Stimulated activated CD4-positive, alpha-beta T cell treated with anti-CD3 and anti-CD28 coated beads, TNF-alpha, amount 100 ng/mL, for 24 hours (primary cell): ENCODE measurements at places on chromosomes 13 and 19.
A peak's percentile ranks its signal among the peaks of the same experiment; 100 is the strongest.

DNA sequence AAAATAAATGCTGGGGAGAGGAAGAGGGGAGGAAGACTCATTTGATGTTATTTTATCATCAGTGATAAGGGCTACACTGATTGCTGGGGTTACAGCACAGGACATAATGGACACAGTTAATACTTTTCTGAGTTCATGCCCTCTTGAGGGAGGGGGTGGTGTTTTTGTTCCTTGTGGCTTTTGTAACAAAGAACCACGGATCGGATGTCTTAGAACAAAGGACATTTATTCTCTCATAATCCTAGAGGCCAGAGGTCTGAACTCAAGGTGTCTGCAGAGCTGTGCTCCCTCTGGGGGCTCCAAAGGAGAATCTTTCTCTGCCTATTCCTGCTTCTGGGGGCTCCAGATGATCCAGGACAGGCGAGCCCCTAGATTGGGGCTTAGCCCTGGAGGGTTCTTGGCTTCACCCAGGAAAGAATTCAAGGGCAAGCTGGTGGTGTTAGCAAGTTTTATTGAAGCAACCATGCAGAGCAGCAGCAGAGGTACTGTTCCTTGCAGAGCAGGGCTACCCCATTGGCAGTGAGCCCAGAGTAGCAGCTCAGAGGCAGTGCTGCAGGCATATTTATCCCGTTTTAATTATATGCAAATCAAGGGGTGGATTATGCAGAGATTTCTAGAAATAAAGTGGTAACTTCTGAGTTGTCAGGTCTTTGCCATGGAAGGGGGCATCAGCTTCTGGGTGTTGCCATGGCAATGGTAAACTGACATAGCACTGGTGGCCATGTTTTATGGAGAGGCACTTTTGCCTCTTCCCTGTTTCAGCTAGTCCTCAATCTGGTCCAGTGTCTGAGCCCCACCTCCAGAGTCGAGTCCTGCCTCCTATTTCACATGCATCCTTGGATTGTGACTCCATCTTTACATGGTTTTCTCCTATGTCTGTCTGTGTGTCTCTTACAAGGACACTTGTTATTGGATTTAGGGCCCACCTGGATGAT, 18.0 kb downstream of the VAV1 start:
- DNase-seq = no peak

DNA sequence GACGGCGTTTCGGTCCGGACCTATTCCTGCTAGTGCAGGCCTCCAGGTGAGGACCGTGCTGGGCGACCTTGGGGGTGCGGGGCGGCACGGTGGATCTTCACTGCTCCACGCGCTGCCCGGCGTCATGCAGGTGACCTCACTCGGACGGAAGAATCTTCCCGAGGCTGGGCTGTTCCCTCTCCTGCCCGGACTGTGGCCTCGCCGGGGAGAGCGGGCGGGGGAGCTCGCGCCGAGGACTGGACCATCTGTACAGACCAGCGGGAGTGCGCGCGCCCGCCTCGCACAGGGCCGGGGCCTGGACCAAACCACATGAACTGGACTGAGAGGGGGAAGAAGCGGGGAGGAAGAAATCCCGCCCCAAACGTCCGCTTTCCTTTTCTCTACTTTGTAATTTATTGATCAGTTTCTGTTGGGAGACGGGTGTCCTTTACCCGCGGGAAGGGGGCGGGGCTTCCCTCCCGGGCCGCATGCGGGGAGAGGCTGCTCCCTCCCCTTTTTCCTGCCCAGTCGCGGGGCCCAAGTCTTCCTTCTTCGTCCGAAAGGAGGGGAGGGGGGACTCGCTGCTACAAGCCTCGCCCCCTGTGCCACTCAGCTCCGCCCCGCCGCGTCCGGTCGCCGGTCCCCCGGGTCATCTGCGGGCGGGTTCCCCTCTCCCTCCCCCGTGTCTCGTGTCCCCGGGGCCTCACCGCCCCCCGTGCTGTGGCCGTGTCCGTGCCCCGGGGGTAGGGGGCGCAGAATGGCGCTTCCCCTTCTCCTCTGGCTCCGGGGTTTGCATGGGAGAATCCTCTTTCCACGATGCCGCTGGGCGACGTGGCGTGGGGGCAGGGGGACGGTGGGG, 4.9 kb downstream of the HRC start:
- peak; percentile 46 for DNase-seq

- no peak for DNase-seq
These were observed at the start of gene ELL for GRCh38 chr19:18521692-18522123. Gene ELL (minus strand): TSS chr19:18522070. CDS start chr19:18522055, 15 bp downstream.

DNA sequence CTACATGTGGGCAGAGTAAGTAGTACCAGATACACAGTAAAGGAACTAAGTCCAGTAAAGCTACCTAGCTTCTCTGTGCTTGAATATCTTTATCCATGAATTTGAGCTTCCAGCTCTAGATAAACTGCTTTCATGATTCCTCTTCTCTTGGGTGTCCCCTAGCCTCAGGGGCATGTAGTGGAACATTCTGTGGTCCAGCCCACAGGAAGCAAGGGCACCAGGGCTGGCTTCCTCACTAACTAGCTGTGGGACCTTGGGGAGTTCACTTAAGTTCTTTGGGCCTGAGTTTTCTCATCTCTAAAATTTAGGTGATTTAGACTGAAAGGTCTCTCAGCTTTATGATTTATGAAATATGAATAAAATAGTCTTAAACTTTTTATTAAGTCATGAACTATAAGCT, 185.7 kb downstream of the KATNAL1 start:
- no peak for DNase-seq

GRCh38 chr19:35154525-35155406, at the start of gene FXYD5:
Gene FXYD5 (plus strand): TSS chr19:35154735. CDS start chr19:35155551, 816 bp downstream.
- DNase-seq = peak; percentile 88

GRCh38 chr19:23904406-23904805, 10.3 kb upstream of the ZNF726 start:
- DNase-seq = no peak

DNA sequence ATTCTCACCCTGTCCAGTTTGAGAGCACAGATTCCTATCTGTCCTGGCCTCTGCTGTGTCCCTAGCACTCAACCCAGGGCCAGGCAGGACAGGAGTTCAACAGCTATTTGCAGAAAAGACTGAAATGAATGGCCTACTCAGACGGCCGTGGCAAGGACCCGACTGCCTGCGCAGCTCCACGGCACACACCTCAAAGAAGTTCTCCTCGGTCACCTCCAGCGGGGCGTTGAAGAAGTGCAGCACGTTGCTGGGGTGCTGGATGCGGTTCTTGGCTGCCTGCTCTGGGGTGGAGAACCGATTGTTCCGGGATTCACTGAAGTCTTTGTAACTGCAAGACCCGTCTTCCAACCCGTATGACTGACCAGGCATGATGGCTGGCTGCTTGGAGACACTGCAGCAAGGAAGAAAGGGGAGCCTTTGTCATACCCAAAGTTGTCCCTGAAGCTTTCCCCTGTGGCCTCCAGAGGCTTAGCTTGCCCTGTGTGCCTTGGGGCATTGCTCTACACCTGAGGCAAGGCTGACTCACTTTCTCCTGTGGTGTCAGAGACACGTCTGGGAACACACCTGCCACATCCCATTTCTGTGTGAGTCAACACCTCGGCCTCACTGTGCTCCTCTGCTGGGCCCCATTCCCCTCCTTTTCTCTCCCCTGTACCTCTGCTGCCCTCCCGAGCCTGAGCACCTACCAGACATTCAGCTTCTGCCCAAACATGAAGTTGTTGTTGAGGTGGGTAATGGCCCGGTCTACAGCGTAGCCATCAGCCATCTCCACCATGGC, 6.8 kb upstream of the ECH1 start:
- peak; percentile 65 for DNase-seq

DNA sequence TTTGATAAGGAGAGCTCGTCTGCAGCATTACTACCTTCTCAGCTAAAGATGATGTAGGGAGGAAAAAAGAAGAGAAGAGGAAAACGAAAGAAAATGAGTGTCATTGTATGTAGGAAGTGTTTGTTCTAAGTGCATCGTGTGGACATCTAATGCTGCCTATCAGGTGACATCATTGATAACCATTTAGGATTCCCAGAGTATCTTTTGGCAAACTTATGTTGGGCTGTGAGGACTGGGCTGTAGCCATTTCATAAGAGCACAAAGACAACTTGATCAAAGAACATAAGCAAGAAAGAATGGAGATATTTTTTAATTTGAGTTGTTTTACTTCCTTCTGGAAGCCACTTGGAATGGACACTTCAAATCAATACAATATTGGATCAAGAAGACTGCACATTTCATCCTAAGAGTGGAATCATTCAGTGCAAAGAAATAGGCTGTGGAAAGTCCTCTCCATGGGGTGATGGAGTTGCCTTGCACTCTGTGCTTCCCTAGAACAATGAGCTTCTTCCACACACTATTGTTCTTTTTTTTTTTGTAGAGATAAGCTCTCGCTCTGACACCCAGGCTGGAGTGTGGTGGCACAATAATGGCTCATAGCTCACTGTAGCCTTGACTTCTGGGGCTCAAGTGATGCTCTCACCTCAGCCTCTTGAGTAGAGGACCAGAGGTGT, 52.4 kb upstream of the UBL3 start:
- no peak for DNase-seq

DNA sequence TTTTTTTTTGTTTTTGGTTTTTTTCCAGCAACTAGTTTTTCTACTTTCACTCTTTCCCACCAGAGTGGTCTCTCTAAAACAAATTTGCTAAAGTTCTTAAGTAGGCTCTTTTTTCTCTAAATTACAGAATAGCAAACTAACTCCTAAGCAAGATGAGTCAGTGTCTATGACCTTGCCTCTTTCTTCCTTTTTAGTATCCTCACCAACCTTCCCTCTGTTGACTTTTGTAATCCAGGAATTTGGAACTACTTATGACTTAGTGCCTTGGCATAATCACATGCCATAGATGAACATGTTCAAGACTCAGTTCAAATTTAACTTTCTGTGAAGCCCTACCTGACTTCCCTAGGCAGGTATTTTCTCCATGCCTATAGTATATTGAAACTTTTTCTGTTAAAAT, 32.3 kb upstream of the AKAP11 start:
- DNase-seq = no peak

GRCh38 chr13:45798851-45799250, 52.7 kb downstream of the SIAH3 start:
- DNase-seq = no peak

- DNase-seq = no peak
These were observed 60.5 kb downstream of the ATP7B start for GRCh38 chr13:51950722-51951121.

DNA sequence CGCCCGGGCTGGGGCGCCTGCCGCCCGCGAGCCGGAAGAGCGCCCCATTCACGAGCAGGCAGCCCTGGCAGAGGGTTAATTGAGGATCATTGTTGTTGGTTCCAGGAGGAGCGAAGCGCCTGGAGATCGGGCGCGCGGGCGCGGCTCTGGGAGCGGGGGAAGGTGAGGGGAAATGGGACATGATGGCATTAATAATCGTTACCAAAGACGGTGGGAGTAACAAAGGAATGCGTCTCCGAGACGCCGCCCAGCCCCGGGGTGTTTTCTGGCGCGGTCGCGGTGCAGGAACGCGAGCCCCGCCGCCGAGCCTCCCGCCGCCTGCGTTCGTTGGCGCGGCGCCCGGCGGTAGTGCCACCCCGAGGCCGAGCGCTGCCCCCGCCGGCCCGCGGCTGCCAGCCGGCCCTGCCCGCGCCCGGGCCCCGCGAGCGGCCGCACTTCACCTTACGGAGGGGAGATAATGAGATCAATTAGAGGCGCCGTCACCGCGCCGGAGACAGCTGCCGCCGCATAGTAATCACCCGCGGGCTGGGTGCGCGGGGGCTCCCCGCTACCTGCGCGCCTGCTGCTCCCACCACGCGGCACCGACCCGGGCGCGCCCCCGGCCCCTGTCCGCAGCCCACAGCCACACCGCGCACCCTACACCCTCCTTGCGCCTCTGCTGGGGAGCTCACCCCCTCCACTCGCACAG, 2.8 kb downstream of the ZNF536 start:
- DNase-seq = no peak

DNA sequence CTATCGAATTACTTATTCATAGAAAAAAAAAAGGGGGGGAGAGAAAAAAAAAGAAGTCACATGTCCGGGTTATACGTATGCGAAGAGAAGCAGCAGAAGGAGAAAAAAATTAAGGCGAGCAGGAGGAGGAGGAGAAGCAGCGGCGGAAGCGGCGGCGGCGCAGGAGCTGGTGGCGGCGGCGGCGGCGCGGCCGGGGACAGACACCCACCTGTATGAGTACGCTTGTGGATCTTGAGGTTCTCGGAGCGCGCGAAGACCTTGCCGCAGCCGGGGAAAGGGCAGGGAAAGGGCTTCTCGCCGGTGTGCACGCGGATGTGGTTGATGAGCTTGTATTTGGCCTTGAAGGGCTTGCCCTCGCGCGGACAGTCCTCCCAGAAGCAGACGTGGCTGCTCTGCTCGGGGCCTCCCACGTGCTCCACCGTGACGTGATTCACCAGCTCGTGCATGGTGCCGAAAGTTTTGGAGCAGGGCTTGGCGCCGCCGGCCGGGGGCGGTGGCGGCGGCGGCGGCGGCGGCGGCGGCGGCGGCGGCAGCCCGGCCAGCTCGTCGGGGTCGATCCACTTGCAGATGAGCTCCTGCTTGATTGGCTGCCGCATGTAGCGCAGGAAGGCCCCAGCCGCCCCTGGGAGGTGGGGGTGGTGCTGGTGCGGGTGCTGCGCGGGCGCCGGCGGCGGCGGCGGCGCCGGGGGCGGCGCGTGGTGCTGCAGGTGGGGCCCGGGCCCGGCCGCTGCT, 1.5 kb downstream of the ZIC5 start:
- DNase-seq = peak; percentile 26

DNA sequence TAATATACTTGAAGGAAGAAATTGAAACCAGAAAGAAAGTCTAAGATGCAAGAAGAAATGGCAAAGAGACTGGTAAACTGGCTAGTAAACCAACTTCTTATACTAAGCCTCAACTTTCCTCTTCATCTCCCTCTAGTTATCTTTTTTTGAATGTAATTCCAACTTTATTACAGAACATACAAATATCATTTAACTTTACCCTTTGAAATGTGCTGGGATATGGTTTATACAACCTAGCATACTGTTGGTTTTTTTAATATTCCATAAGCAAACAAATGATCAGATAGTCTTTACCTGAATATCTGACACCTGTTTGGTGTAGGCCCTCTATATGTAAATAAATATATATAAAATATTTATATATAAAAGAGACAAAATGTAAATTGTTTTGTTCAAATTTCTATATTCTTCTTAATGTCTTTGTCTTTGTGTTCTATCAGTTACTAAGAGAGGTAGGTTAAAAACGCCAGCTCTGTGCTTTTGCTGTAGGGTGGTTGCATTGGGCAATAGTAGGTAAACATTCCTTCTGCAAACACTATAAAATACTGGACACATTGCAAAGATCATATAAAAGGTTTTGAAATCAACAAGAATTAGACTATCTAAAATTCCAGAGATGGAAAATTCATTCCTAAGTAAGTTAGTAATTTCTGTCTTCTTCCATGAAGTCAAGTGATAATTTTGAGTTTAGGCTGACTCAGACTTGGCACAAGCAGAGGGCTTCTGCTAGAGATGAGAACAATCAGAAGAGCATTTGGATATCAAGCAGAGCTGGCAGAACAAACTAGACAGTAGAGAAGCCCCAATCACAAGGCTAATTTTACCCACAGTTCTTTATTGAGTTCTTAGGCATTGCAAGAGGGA, 383.3 kb downstream of the RFC3 start:
- DNase-seq = no peak
